Sciatic nerve (tissue), 2 donors: ENCODE measurements at places on chromosomes 6 and 20.
A peak's percentile ranks its signal among the peaks of the same experiment; 100 is the strongest.

DNA sequence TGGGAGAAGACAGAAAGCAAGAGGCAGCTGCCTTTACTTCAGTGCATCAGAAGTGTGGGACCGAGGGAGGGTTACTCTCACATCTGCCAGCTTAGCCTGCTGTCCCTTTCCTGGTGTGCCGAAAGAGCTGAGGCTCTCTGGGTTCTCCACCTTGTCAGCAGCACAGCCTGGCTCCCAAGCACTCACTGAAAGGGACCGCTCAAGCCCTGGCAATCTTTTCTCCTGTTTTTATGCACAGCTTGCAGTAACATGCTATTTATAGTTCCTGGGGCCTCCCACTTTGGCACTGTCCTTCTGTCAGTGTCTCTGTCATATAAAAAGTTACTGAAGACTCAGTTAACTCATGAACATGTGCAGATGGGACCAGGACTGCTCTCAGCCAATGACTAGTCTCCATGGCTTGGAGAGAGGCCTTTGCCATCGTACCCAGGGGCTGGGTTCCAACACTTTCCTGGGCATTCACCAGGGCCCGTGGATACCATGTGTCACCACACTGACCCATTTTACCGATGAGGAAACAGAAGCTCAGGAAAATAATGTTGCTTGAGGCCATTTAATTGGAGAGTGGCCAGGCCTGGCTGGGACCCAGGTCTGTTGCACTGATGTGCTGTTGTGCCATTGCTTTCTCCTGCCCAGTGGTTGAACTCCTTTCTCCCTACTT lies 46.2 kb downstream of the PANK2 start:
- no peak for DNase-seq

- DNase-seq, result no peak
Measured at GRCh38 chr20:50050660-50051308, 62.2 kb downstream of the UBE2V1 start.

DNA sequence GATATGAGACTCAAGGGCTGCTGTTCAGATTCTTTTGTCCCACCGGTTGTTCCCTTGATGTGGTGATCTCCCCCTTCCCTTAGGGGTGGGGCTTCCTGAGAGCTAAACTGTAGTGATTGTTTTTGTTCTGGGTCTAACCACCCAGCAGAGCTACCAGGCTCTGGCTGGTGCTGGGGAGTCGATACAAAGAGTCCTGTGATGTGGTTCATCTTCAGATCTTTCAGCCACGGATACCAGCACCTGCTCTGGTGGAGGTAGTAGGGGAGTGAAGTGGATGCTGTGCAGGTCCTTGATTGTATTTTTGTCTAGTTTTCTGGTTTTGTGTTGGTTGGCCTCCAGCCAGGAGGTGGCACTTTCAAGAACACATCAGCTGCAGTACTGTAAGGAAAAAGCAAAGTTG lies 801.6 kb downstream of the EPHA7 start:
- no peak for DNase-seq

- no peak for DNase-seq
Measured at GRCh38 chr6:27547157-27548075, 74.5 kb upstream of the ZNF184 start.

DNA sequence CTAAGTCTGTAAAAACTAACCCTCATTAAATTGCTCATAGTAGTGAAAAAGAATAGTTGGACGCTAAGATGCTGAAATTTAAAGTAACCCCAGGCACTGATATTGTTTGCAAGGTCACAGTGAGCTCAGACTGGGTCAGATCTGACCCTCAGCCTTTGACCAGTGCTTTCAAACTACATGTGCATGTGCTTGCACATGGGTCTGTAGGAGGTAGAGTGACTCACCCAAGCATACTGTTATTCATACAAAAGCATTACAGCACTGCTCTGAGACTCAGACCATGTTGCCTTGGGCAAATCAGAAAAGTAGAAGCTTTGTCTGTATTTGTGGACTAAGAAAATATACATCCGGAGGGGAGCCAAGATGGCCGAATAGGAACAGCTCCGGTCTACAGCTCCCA lies 326.4 kb upstream of the MARCKS start:
- no peak for DNase-seq

DNA sequence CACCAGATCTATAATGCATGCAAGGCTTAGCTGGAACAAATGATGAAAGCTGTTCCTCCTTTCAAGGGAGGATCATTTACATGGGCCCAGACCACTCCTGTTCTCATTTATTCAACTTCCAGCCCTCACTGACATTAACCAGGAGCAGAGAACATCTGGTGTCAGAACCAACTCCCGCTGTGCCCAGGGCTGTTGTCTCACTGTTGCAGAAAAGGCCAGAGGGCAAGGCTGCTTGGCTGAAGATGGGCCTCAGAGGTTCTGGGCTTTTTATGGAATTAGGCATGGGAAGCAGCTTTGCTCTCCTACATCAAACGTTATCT lies 164.2 kb downstream of the GMPR start:
- no peak for DNase-seq

- DNase-seq, result no peak
Measured at GRCh38 chr6:24734166-24734565, 15.2 kb upstream of the C6orf62 start.

DNA sequence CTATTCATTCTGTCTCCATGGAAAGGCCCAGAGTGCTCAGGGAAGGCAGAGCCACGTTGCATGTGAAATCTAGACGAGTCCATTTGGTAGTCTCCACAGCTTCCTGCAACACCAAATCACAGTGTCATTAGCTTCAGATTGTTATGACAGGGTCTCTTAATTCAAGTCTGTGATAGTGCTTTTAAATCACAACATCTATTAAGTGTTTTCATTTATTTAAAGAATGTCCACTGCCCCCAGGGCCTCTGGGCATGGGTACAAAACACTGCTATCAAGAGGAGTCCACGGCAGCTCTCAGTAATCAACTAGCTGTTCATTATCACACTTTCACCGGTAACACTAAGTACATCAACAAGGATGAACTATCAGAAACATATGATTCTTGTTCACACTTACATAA lies 455.9 kb upstream of the JARID2 start:
- DNase-seq, result no peak

- no peak for DNase-seq
Measured at GRCh38 chr6:44569931-44570385, 182.5 kb downstream of the CDC5L start.

- no peak for DNase-seq
Measured at GRCh38 chr20:15310361-15310760, 972.9 kb upstream of the FLRT3 start.

GRCh38 chr6:36130667-36131510 lies 576 bp downstream of the MAPK13 start:
- peak; percentile 66 for DNase-seq

GRCh38 chr6:43278524-43279078 lies 19.5 kb upstream of the SLC22A7 start:
- DNase-seq, result no peak

- no peak for DNase-seq
Measured at GRCh38 chr6:40438246-40438887, 148.8 kb downstream of the LRFN2 start.

- peak; percentile 27 for DNase-seq
Measured at GRCh38 chr6:43935921-43936439, 166.0 kb downstream of the VEGFA start.

DNA sequence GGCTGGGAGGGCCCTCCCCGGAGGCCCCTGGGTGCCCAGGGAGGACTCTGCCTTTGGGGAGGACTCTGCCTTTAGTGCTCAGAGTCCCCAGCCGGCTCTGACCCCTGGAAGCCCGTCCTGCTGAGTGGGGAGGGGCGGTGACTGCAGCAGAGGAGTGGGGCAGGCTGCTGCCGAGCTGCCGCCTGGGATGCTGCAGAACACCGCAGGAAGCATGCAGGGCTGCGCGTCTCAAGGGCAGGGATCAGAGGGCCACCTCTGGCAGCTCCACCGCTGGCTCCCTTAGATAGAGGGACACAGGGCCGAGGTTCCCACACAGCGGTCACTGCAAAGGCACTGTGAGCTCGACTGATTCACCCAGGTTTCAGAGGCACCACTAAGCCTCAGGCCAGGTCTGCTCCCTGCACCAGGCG lies 82.2 kb upstream of the GATA5 start:
- no peak for DNase-seq

- no peak for DNase-seq
Measured at GRCh38 chr6:51094271-51094670, 275.6 kb downstream of the TFAP2B start.

DNA sequence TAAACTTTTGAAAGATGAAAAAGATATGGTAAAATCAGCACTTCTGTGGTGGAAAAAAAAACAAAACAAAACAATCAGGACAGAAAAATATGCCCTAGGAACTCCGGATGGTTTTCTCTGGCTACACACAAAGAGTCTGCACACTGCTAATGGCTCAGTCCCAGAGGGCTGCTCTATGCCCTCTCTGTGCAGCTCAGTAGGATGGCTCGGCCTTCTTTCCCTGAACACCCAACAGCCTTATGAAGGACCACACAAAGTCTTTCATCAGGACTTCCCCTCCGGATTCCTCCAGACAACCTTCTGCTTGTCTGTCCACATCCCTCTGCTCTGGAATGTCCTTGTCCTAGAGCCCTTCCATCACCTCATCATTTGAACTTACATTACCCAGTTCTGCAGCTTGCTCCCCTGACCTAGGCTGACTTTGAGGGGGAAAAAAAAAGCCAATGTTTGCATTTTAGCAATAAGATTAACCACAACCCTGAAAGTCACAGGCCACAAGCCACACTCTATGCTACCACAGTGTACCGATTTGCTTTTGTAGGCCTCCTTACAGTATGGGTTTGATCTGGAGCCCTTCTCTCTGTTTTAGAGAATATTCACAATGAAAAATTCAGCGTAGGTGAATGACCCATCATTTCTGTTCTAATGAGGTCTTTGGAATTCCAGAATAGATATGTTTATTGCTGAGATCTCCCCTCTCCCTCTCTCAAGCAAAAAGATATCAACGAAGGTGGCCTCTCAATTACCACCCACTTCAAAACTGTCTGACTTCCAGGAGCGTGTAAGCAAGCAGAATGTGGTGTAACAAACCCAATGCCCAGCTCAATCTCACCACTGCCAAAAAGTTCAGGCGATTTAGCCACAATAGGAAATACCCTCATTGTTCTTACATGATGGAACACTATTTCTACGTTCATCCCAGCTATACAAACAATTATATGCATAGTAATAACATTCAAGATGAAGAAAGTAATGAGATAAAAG lies 164.0 kb downstream of the GMDS start:
- no peak for DNase-seq

GRCh38 chr6:4788953-4789584 lies 12.9 kb downstream of the CDYL start:
- no peak for DNase-seq

DNA sequence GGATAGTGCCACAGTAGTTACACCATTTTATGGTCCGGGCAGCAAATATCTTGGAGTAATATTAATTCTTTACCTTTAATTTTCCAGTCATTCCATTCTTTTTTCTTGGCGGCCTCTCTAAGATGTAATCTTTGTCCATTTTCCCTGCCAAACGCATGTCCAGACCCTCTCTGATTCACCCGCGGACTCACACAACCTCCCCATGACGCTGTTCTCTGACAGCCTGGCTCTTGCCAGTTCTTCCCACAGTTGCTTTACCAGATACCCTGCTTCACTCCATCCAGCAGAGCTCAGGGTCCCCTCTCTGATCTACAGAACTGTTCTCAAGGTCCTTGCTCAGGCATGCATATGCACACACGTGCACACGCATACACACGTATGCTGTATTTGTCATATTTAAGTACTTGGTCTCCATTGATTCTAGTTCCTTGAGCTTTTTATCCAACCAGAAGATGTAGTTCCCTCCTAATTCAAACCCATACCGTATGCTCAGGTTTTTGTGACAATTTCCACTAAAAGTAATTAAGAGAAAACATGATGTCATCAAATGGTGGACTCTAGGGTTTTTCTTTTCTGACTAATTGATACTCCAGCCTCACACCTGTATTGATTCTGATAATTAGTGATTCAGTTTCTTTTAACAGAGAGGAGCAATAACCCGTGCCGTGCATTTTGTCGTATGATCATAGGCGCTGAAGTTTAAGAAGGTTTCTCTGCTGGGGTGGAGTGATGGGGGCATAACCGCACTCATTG lies 10.0 kb downstream of the BPHL start:
- DNase-seq, result no peak

- no peak for DNase-seq
Measured at GRCh38 chr6:11748591-11749210, 29.9 kb downstream of the ADTRP start.

DNA sequence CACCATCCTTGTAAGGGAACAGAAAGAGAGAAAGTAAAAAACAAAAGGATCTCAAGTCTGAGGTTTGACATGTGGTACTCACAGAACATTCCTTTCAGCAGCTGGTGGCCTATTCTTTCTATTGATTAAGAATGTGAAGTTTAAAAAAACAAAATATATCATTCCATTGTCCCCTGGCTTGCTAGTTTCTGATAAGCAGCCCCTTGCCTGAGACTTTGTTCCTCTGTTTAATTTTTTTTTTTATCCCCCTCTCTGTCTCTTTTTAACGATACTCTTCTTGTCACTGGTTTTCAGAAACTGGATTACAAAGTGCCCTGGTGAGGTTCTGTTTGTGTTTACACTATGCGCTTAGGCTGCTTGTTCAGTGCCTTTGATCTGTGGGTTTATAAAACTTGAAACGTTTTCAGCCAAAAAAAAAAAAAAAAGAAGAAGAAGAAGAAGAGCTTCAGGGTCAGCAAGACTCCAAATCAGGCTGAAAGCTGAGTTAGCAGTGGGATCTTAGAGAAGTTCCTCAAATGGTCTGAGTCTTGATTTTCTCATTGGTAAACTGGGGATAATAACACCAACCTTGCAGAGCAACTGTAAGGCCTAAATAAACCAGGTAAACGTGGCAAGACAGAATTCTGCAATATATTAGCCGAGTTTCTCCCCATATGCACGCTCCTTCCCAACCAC lies 45.1 kb upstream of the SLC22A23 start:
- DNase-seq, result no peak

DNA sequence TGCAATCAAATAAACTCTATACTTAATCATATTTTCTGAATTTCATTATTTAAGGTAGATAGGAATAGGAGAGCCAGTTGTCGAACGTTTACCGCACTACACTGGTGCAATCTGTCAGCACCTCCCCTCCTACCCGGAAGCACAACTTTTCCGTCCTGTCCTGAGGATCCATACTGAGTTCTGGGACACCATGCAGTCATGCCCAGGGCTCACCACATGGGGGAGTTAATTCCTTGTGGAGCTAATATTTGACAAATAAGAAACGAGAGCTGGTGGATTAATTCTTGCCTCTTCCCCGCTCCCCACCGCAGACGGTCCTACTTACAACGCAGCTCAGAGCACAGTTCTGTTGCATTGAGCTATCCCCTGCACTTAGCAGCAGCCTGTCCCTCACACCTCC lies 107.7 kb upstream of the RALGAPA2 start:
- no peak for DNase-seq

GRCh38 chr20:2285613-2286012 lies 10.2 kb upstream of the TGM3 start:
- no peak for DNase-seq

DNA sequence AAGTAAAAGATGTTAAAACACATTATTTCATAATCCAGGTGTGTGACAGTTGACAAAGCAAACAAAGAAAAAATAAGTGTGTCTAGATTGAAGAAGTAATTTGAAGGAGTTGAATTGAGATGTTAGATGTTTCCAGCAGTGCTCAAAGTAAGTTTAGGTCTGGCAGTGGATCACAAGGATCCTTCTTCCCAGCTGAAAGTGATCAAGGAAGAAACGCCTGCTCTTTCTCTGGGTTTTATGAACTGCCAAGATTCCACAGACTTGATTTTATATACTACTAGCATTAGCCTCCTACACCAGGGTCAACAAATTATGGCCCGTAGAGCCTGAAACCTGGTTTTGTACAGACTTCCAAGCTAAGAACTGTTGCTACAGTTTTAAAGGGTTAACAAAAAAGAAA lies 30.3 kb downstream of the STX7 start:
- no peak for DNase-seq
